ENCODE measurements at places on chromosomes 16 and 17. TPM values are rescaled to one million over a fixed set of nuclear protein-coding genes. Genes with fewer than 3 reads are reported as not detected.

Gene DNAAF8
- 0.54 TPM for total RNA-seq

GRCh38 chr17:7384489-7385081, 3.7 kb downstream of the TNK1 start:
- H3K27me3 ChIP-seq = peaks cover 25% of the 10 kb centered on the region
- H3K4me1 ChIP-seq = peaks cover 7% of the 10 kb centered on the region
- DNase-seq = no peak
- H3K36me3 ChIP-seq = peaks cover 16% of the 10 kb centered on the region

- H3K27ac ChIP-seq = no peak overlapping the region
- H3K4me3 ChIP-seq = no peak overlapping the region
- peaks cover 24% of the 10 kb centered on the region for H3K4me1 ChIP-seq
- no peaks in the 10 kb centered on the region for H3K27me3 ChIP-seq
Measured at GRCh38 chr16:85148931-85149330, 36.7 kb upstream of the CIBAR2 start.

DNA sequence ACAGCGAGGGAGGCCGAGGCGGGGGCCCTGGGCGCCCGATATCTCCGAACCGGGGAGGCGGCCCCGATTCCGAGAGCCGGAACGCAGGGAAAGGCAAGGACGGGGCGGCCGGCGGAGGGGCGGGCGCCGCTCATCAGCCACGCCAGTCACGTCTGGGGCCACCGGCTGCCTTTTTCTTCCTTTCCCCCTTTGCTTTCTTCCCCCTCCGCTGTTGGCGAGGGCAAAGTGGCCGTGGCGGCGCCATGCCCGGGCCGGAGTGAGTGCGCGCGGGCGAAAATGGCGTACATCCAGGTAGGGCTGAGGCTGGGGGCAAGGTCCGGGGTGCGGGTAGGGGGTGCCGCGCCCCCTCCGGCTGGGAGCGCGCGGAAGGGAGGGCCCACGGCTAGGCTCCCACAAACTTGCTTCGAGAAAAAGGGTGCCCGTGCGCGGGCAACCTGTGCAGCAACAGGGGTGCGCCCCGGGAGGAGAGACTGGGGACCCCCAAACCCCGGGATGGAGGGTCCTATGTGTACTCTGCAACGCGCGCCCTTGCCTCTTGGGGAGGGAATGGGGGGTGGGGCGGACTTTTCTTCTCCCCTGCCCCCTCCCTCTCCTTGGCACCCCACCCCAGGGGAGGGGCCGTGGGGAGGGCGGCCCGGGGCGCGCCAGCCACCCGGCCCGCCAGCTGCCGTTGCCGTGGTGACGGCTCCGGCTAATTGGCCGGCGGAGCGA, 486 bp downstream of the SYT17 start:
- H3K27me3 ChIP-seq = peaks cover 38% of the 10 kb centered on the region
- H3K4me1 ChIP-seq = peaks cover 2% of the 10 kb centered on the region
- H3K27ac ChIP-seq = no peak overlapping the region

DNA sequence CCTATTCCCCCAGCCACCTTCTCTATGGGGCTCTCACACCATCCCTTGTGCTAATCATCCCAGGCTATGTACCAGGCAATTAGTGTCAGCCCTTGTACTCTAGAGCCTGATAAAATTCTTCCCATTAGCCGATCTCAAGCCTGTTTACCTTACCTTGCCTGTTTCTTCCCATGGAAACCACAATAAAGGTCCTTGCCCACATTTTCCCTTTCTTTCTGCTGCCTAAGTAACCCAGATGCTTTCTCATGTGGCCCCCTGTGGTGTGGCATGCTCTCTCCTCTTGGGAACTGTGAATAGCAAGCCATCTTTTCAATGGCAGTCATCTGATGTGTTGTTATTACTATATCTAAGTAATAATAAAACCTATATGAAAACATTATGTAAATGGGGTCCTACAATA, 265.8 kb upstream of the ELAC2 start:
- no peaks in the 10 kb centered on the region for H3K4me1 ChIP-seq
- H3K27me3 ChIP-seq = no peaks in the 10 kb centered on the region
- H3K36me3 ChIP-seq = no peaks in the 10 kb centered on the region
- no peak for DNase-seq
